Panc1 (cell line): ENCODE measurements at places on chromosomes 5 and 9. TPM values are rescaled to one million over a fixed set of nuclear protein-coding genes. Genes with fewer than 3 reads are reported as not detected.

Gene LRSAM1
- 15.4 TPM for total RNA-seq

DNA sequence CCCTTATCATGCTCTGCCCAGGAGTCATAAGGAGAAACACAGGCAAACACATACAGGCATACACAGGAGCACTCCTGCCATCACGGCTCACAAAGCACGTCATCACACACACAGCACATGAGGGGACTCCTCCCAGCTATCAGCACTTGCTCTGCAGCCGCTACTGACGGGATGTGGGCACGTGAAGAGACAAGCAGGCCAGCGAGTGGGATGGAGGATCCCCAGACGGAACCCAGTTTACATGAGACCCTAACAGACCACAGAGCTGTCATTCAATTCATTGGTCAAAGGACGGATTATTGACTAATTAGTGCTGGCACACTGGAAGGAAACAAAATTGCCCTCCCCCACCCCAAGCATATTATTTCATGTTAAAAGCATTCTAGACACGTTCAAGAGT is 53.6 kb downstream of the SEMA4D start:
- no peak for DNase-seq
- no peak overlapping the region for H3K27ac ChIP-seq
- no peaks in the 10 kb centered on the region for H3K27me3 ChIP-seq
- no peaks in the 10 kb centered on the region for H3K4me1 ChIP-seq
- H3K36me3 ChIP-seq: no peaks in the 10 kb centered on the region

DNA sequence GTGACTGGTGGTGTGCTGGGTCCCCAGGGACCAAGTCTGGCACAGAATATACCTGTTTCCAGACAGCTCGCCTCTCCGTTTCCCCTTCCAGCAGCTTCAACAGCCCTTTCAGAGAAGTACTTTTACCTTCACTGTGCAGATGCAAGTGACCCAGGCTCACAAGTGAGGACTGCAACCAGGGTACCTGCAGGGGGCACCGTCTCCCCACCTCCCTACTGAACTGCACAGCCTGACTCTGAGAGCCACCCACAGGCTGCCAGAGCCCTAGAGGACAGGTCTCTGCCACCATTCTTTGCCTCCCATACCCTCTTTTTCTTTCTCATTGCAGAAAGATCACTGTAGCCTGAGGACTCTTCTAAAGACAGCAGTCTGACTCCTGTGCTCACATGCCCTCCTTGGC is 15.4 kb downstream of the IL9 start:
- H3K27me3 ChIP-seq: peaks cover 2% of the 10 kb centered on the region; the same call in 1 of the 2 replicates
- no peak overlapping the region for H3K4me3 ChIP-seq
- no peaks in the 10 kb centered on the region; the same call in 1 of the 2 replicates for H3K4me1 ChIP-seq
- H3K27ac ChIP-seq: no peak overlapping the region
- H3K36me3 ChIP-seq: no peaks in the 10 kb centered on the region

- no peak for DNase-seq
- H3K27me3 ChIP-seq: no peaks in the 10 kb centered on the region
- peaks cover 13% of the 10 kb centered on the region for H3K36me3 ChIP-seq
Observed at GRCh38 chr5:138832218-138832617, 42.9 kb downstream of the LRRTM2 start.

- DNase-seq: no peak
- H3K27ac ChIP-seq: no peak overlapping the region
- H3K27me3 ChIP-seq: no peaks in the 10 kb centered on the region; the same call in 1 of the 2 replicates
- no peaks in the 10 kb centered on the region for H3K36me3 ChIP-seq
- H3K4me3 ChIP-seq: peak overlapping the region; percentile 48
Observed at GRCh38 chr9:126722922-126723806, 81.7 kb upstream of the ZBTB43 start.

DNA sequence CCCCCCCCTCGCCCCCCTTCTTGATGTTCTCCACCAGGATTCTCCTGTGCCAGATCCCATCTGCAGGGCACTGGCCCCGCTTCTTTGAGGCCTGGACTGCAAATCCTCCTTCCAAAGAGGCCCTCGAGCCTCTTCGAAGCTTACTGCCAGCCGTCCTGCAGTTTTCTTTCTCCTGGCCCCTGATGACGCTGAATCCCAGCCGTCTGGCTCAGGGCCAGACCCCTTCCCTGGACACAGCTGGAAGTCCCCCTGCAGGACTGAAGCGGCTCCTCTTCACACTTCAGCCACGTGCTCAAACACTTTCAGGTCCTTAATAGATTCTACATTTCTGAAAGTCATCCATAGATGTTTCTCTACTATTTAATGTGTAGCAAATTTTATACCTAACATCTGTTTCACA is 121.5 kb downstream of the EHMT1 start:
- H3K4me1 ChIP-seq: no peaks in the 10 kb centered on the region
- H3K27ac ChIP-seq: no peak overlapping the region
- no peaks in the 10 kb centered on the region for H3K27me3 ChIP-seq
- DNase-seq: no peak

Gene SLC34A1
- not detected for total RNA-seq

Gene GARIN3
- not detected for total RNA-seq

Gene CDC14B
- total RNA-seq: 11.8 TPM

Gene ELP1
- total RNA-seq: 17.1 TPM

Gene SLC38A9
- 12.8 TPM for total RNA-seq

DNA sequence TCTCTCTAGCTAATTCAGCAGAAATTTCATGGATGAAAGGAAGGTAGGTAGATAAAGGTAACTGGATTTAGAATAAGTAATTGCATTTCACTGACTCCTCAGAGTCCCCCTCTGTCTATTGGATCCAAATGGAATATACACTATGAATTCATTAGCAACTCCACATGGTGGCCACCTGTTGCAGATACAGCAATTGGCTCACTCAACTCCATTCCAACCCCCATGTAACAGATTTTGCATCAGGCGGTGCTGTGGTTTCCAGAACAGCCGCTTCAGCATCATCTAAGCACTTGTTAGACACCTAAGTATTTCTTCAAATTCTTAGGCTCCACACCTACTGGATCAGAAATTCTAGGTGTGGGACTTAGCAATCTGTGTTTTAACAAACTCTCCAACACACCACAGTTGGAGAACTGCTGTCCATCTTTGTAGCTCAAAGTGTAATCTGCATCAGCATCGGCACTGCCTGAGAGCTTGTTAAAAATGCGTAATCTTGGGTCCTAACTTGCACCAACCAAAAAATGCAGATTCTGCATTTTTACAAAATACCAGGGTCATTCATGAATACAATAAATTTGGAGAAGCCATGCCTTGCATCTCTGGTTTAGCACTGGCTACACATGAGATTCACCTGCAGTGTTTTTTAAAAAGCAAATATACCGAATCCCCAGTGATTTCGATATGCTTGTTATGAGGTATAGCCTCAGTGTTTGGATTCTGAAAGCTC is 413.8 kb upstream of the CD180 start:
- DNase-seq: no peak
- no peaks in the 10 kb centered on the region for H3K4me1 ChIP-seq
- H3K36me3 ChIP-seq: no peaks in the 10 kb centered on the region

Gene CFAP90
- 0.69 TPM for total RNA-seq

DNA sequence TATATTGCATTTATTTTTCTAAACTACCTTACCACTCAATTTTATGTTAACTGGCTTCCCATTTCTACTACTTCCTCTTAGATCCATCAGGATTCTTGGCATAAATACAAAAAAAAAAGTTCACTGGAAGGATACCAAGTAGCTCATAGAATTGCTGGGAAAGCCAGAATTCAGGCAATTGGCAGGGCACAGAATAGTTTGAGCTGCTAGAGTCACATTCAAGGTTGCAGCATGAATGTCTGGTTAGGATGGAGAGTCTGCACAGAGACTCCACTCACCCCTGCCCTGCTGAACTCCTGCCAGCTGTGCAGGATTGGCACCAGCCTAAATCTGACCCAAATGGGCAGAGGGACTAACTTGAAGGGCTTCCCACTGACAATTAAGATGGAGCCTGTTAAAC is 4.9 kb upstream of the AMACR start:
- H3K27ac ChIP-seq: no peak overlapping the region
- H3K27me3 ChIP-seq: no peaks in the 10 kb centered on the region
- H3K4me1 ChIP-seq: no peaks in the 10 kb centered on the region
- no peak overlapping the region for H3K4me3 ChIP-seq

- DNase-seq: no peak
- H3K4me3 ChIP-seq: no peak overlapping the region
- no peaks in the 10 kb centered on the region for H3K27me3 ChIP-seq
- no peaks in the 10 kb centered on the region; the same call in 1 of the 2 replicates for H3K36me3 ChIP-seq
Observed at GRCh38 chr9:13113751-13114150, 165.7 kb downstream of the MPDZ start.

Gene GPRIN1
- total RNA-seq: 18.9 TPM

Gene PCDHA10
- total RNA-seq: 0.33 TPM

Gene CWC27
- 19.7 TPM for total RNA-seq

DNA sequence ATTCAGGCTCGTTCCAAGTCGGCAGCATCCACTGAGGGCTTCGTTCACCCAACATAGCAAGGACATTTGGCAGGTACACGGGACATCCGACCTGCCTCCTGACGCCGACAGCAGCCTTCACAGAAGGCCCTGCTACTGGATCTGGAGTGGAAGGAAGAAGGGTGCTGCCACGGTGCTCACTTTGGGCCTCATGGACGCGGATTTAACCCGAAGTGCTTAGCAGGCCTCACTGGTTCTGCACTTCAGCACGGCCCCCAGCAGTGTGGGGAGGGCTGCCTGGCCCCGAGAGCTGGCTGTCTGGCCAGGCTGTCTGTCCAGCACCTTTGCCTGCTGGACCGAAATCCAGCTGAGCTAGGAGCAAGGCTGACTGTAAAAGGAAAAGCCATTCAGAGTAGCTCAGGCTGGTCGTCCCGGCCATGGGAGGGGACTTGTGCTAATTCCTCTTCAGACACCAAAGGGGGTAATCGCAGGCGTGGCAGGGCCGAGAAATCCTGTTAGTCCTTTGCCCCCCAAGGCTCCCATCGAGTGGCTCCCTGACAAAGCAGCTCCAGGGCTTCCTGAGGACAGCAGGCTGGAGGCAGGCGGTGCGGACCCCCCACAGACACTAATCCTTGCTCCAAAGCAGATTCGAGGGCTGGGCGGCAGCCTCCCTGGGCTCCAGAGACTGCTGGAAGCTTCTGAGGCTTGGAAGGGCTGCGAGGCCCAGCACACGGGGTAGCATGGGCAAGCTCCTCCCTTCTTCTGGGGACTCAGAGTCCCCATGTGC is 11.1 kb upstream of the RXRA start:
- no peak overlapping the region for H3K27ac ChIP-seq
- no peak overlapping the region for H3K4me3 ChIP-seq
- no peak for DNase-seq
- no peaks in the 10 kb centered on the region for H3K27me3 ChIP-seq

GRCh38 chr9:120545701-120546550 is 34.0 kb downstream of the CDK5RAP2 start:
- H3K4me1 ChIP-seq: no peaks in the 10 kb centered on the region
- no peaks in the 10 kb centered on the region for H3K27me3 ChIP-seq
- no peak overlapping the region for H3K4me3 ChIP-seq
- no peak overlapping the region for H3K27ac ChIP-seq
- no peak for DNase-seq
- H3K36me3 ChIP-seq: peaks cover 5% of the 10 kb centered on the region

Gene GFI1B
- 0.08 TPM for total RNA-seq

- H3K27ac ChIP-seq: no peak overlapping the region
- no peak for DNase-seq
- no peaks in the 10 kb centered on the region for H3K27me3 ChIP-seq
- H3K4me3 ChIP-seq: no peak overlapping the region
Observed at GRCh38 chr9:82108941-82109340, 120.4 kb downstream of the SPATA31D1 start.

Gene LHX6
- 0.62 TPM for total RNA-seq

Gene GAPT
- total RNA-seq: not detected

DNA sequence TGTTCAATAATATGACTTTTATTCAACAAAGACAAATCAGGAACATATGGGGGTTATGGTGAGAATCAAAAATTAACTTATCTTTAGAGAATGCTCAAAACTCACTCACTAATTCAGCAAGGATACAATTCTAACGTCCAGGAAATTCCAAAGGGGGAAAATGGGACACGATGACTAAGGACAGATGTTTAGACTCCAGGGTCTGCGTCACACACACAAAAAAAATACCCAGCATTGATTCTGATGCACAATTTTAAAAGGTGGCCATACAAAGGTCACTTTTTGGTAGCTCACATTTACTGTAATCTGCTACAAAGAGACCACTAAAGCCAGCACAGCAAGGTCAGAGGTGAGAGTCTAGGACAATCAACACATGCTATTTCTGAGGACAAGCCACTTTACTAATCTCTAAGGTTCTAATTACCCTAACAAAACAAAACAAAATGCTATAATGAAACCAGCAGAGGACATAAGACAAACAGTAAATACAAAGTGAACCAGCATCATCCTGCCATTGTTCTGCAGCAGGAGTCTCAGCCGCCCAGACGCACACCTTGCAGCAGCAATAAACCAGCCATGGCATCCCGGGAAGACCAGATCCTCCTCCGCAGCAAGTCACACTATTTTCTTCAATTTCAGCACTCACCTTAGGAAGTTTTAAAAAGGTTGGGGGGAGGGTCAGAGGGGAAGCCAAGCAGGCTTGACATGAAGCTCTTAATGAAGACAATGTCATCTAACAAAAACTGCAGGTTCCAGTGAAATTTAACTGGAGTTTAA is 57.8 kb downstream of the TTC39B start:
- no peak overlapping the region for H3K4me3 ChIP-seq
- no peaks in the 10 kb centered on the region for H3K36me3 ChIP-seq
- H3K27me3 ChIP-seq: no peaks in the 10 kb centered on the region
- DNase-seq: no peak
- H3K27ac ChIP-seq: no peak overlapping the region

DNA sequence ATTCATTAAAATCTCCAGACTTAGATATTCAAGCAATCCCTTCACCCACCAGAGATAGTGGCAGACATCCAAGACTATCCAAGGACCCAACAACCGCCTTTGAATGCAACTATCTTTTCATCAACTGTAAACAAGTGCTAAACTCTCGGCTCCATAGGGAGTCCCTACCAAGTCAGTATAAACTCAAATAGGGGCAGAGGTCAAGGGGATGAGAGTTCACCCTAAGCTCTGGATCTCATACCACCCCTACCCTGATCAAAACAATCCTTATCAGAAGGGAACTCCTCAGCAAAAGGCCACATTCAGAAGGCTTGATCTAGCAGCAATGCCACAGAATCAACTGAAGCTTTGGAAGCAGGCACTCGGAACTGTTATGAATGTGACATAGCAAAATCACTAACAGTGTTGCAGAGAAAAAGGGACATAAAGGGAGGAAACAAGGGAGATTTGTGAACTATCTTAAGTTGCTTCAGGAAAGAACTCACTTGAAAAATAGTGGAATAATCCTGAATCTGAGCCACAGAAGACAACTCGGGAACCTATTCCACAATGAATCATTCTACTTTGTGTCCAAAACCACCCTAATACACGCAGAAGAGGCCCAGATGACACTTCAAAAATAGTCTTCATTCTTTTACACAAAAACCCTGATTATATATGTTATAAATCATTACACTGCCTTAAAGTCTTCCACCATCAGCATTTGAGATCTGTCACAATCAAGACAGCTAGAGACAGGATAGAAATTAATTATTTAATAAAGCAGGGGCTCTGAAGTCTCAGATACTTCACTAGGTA is 49.8 kb downstream of the NR6A1 start:
- H3K27ac ChIP-seq: peak overlapping the region; percentile 57
- H3K36me3 ChIP-seq: no peaks in the 10 kb centered on the region; the same call in 1 of the 2 replicates
- DNase-seq: no peak
- H3K4me3 ChIP-seq: no peak overlapping the region

Gene NEUROG1
- total RNA-seq: not detected
